MM.1S (cell line): ENCODE measurements at places on chromosomes 16 and 17.

- no peak for DNase-seq
These were observed 97.4 kb downstream of the MARF1 start for GRCh38 chr16:15545544-15545943.

- DNase-seq: no peak
These were observed 5.0 kb downstream of the CX3CL1 start for GRCh38 chr16:57377080-57377841.

DNA sequence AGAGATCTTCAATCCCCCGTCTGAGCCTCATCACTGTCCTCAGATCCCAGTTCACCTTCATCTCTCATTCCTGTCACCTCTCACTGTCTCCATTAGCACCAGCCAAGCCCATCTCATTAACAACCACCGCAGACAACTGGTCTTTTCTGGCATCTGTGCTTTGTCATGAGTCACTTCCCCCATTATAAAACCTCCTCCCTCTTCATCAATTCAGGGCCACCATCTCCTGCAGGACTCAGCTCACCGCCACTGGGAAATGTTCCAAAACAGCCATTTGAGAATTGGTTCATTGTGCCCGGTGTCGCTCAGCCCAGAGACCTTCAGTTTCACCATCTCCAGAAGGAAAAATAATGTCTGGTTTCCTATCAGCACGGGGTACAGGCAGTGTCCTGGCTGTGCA is 56.9 kb upstream of the TEKT3 start:
- no peak for DNase-seq

- peak; percentile 49 for DNase-seq
These were observed 10.3 kb upstream of the ZFHX3 start for GRCh38 chr16:73058221-73058615.

- DNase-seq: no peak
These were observed 73.9 kb downstream of the ZDHHC7 start for GRCh38 chr16:84937196-84938005.

GRCh38 chr16:49504626-49505025 is 131.0 kb downstream of the C16orf78 start:
- no peak for DNase-seq

- no peak for DNase-seq
These were observed 17.6 kb downstream of the HS3ST3A1 start for GRCh38 chr17:13583996-13584700.

GRCh38 chr17:37492167-37492566 is 2.5 kb downstream of the DUSP14 start:
- no peak for DNase-seq

GRCh38 chr16:9763505-9763904 is 418.7 kb downstream of the GRIN2A start:
- no peak for DNase-seq

GRCh38 chr17:8087075-8087951 is at the start of gene ALOX12B:
ALOX12B (minus strand) TSS chr17:8087716; CDS start chr17:8087442, 274 bp downstream.
- DNase-seq: no peak

DNA sequence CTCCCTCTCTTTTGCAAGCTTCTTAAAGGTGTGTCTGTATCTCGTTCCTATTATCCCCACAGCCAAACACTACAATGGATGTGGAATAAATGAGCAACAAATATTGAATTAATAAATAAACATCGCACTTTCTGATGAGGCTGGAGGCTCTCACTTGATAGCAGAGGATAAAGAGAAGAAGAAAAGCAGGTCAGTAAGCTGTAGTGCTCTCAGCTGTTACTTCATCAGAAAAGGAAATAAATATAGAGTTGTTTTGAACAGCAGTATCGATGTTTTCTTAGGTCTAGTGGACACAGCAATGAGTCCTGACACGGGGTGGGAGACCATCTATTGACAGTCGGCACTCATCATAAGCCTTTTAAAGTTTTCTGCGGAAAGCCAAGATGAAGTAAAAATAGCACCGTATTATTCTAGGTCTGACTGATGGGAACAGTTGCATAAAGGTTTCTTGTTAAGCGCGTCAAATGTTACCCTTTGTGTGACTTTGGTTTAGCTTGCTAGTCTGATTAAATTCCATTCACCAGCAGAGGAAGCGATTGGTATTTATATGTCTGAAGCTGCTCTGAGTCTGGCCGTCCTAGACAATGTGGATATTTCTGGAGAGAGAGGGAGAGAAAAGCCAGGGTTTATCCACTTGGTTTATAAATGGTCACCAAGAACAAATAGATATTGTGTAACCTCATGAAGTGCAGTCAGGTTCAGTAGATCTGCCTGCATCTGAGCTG is 646.1 kb downstream of the CDH11 start:
- no peak for DNase-seq

DNA sequence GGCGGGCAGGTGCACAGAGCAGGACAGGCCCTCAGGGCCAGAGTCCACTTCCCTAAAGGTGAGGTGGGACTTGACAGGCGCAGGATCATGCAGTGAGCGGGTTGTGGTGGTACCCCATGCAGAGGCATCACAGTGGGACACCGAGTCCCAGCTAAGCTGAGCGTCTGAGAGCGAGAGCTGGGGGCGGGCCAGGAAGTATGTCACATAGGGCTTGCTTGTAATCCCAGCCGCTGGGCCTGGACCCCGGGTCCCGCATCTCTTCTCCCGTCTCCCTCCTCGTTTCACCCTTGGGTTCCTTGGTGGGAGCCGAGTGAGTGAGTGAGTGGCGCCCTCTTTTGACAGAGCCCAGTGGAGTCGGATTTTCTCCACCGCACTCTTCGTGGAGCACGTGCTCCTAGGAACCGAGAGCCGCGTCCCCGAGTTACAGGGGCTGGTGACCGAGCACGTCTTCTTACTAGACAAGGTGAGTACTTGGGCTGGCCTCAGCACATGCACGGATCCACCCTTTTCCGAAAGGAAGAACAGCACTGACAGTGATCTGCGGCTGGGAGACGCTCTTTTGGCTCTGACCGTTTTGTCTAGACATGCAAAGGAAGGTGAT is 50.8 kb upstream of the ENDOV start:
- DNase-seq: no peak

DNA sequence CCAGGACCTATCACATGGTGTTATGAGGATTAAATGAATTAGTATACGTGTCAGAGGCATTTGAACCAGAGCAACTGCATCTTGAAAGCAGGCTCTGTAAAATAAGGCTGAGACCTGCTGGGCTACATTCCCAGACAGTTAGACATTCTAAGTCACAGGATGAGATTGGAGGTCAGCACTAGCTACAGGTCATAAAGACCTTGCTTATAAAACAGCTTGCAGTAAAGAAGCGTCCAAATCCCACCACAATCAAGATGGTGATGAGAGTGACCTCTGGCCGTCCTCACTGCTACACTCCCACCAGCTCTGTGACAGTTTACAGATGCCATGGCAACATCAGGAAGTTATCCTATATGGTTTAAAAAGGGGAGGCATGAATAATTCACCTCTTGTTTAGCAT is 71.8 kb downstream of the IRF8 start:
- DNase-seq: no peak

DNA sequence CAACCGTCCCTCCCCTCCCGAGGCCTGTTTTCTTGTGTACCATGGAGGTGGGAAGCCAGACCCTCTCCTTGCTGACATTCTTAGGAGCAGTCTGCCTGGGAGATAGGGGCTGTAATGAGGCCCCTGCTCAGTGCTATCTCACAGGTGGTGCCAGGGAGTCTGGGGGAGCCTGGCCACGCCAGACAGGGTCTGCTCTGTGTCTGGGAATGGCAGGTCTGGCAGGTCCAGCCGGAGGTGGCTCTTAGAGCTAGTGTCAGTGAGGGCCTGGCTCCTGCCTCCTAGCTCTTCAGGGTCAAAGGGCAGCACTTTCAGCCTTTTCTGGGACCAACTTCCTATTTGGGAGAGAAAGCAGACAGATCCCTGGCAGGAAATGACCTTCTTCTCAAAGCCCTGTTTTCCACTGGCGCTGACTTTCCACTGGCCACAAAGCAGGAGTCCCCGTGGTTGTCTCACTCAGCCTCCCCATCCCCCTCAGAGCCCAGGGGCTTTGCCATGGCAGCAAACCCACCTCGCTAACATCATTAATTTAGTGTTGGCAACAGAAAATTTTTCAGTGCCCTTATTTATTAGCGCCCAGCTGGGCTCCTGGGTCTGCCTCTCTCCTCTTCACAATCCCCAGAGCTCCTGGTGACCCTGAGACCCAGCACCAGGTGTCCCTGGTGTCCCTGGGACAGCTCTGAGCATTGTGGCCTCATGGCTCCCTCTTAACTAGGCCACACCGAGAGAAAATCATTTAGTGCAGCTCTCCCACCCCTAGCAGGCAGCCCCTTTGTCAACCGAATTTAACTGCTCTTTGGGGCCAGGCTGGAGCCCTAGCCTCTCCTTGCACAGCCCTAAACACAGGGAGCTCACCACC is 24.0 kb upstream of the DOK4 start:
- DNase-seq: no peak

DNA sequence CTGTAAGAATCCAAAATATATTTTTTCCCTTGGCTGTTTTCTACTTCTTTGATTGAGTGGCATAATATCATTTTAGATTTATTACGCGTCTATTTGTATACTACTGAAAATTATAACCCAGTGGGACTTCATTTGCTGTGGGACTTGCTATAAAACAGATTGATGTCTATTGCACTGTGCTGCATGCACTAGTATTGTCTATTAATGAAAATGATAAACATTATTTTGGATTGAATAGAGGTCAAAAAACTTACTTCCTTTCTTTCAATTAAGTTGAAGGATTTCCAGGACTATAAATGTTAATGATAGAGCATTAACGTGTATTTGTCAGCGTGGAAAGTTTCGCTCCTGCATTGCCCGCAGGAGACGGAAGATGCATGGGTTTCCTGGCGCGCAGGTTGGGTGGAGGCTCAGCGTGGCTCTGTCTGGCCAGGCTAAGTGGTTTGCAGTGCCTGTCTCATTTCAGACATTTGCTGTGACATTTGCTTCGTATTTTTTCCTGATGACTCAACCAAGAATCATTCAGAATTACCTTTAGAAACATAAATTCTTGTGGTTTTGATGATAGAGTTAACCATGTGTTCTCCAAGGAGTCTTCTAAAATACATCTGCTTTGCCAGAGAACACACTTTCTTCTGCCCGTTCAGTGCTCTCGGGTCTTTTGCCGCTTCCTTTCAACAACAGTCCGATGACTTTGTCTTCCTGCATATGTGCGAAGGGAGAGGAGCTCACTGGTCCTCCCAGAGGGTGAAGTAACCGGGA is 216.7 kb downstream of the RPTOR start:
- DNase-seq: no peak

DNA sequence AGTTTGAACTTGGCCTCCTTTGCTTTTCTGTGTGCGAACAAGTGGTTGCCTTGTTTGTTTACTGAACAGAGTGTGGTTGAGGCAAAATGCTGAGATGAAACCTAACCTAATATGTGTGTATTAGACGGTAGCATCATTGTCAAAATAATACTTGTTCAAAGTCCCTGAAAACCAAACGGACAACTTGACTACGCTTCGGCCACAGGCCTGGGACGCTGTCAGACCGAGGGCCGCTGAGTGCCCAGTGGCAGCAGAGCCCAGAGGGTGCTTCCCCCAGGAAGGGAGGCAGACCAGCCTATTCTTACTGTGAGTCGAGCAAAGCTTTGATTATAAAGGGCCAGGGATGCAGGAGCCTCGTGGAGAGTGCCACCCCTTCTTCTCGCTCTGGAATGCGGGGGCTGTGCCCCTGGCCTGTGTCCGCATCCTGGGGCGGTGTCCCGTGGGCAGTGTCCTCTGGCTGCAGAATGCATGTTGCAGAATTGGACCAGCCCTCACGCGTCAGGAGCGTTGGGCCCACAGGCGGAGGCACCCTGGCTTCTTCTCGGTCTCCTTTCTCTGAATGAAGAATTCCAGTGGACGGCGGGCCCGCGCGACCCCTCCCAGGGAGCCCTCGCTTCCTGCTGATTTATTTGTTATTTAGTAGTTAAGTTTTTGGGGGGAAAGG is 5.2 kb downstream of the ACSF3 start:
- no peak for DNase-seq

DNA sequence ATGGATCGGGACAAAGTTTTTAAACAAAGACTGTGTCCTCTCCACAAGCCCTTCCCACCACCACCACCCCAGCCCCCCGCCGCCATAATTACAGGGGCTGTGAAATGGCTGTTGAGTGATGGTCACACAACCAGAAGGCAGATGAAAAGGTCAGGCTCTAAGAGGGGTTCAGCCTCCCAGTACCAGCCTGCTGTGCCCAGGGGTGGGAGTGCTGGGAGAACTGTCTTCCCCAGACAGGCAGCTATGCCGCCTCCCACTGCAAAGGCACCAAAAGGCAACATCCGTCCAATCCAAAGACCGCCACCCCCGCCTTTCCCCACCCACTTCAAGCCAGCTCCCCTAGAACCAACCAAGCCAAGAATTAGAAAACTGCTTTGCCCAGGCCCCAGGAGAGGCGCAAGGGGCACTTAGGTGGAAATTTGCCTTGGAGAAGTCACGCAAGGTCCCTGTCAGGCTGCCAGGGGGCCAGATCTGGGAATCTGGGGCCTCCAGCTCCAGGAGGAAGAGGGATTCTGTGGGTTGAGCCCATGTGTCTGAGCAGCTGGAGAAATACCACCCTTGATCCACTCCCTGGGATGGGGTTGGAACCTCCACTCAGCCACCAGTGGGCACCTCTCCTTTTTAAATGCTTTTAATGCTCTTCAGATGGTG is 14.4 kb downstream of the CARHSP1 start:
- no peak for DNase-seq

DNA sequence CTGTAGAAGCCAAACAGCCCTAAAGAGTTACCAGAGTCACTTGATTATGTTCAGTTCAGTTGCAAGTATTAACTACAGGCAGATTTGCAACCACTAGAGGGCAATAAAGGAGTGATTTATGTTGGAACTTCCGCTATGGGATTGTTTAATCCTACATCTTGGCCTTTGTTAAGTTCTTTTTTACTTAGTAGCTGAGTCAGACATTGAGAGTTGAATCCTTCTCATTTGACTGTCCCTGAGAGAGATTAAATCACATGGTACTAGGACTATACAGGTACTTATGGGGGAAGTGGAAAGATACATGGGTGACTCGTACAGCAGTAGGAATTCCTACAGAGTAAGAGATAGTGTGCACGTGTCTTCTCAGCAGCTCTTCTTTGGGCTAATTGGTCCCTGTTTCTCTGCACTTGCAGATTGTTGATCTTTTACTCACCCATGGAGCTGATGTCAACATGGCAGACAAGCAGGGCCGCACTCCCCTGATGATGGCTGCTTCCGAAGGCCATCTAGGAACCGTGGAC is 40.3 kb downstream of the CYB561 start:
- peak; percentile 62 for DNase-seq

GRCh38 chr17:39611401-39612112 is 3.8 kb upstream of the NEUROD2 start:
- no peak for DNase-seq

DNA sequence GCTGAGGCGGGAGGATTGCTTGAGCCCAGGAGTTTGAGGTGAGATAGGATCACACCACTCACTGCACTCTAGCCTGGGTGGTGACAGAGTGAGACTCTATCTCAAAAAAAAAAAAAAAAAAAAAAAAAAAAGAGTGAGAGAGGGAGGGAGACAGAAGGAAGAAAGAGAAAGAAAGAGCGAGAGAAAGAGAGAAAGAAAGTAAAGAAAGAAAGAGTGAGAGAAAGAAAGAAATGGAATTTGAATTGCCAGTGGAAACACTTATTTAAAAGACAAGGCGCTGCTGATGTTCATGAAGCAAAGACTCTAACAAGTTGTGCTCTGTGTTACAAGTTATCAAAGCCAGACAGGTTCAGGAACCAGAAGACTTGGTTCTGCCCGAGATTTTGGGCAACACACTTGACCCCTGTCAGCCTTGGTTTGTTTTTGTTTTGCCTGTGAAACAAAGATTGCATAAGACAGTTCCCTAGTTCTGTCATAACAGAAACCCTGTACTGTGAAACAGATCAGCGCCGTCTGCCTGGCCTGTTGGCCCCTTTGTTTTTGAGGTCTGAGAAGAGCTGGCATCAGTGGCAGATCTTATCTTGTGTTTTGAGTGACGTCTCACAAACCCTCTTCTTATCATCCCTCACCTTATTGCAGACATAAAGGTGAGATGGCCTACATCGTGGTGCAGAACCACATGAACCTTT is 55.4 kb upstream of the ENDOV start:
- DNase-seq: no peak
